ENCODE measurements at places on chromosomes 5 and 9.

DNA sequence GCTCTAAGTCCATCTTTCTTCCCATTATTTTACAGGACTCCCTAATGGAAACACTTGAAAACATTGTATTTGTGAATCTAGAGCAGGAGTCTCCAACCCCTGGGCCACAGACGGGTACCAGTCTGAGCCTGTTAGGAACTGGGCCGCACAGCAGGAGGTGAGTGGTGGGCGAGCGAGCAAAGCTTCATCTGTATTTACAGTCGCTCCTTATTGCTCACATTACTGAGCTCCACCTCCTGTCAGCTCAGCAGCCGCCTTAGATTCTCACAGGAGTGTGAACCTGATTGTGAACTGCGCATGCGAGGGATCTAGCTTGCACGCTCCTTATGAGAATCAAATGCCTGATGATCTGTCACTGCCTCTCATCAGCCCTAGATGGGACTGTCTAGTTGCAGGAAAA, 111.0 kb downstream of the MED27 start:
- DNase-seq, result no peak

GRCh38 chr5:132486318-132487094, 4.1 kb downstream of the IRF1 start:
- DNase-seq, result no peak

DNA sequence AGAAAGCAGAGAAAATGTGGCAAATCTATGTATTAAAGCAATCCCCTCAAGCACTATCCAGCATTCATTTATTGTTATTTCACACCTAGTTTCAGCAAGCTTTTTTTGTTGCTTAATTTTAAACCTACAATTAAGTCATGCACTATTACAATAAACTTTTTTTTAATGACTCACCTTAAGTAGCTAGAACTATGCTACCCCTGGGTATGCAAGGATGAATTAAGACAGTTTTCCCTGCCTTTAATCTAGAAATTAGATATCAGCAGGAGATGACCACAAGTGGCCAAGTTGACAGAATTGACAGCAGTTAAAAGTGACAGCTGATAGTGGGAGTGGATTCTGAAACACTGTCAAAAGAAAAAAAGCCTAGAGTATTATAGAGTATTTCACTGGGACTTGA, 20.0 kb downstream of the ITGA1 start:
- DNase-seq, result no peak

GRCh38 chr5:5572010-5572865, 149.8 kb downstream of the ICE1 start:
- no peak for DNase-seq
